ENCODE measurements at places on chromosomes 12 and 14.

DNA sequence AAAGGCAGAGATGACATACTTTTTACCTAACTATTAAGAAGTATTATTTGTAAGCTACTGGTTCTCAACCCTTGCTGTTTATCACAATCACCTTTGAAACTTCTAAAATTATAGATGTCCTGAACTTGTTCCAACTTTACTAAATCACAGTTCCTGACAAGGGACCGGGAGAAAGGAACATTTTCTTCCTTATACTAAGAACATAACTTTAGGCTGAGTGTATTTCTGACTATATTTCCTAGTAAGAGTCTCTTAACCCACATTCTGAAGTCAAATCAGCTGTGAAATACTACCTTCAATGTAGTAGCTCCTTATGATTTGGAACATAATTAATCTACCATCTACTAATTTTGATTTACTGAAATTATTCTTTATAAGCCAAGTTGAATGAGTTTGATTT is 80.2 kb downstream of the BAZ1A start:
- DNase-seq, result no peak

GRCh38 chr12:73361156-73361863 is 1089.1 kb downstream of the TRHDE start:
- no peak for DNase-seq

DNA sequence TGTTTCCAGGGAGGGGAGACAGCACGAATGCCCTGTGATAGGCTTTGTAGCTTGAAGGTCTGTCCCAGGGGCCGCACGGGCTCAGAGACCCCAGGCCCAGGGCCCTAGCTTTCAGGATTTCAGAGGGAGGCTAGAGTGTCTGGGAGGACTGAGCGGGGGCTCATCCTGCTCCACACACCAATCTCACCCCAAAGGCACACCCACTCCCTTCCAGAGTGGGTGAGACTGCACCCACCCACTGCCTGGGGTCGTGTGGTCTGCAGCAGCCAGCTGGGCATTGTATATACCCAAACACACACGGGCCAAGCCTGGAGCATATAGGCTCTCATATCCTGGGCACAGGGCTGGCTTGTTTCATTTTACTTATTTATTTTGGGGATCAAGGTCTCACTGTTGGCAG is 5.8 kb upstream of the SLC25A47 start:
- no peak for DNase-seq

DNA sequence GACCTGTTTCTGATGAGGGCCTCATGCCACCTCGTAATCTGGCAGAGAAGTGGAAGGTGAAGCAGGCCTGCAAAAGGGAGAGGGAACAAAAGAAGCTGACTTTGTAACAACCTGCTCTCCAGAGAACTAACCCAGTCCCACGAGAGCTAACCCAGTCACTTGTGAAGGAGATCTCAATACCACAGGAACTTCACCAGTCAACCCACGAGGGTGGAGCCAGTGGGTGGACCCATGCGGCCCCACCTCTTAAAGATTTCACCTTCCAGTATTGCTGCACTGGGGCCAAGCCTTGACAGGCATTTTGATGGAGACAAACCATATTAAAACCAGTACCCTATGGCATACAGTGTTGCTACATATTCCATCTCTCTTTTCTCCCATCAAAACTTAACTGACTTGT is 55.1 kb downstream of the SERPINA10 start:
- no peak for DNase-seq

DNA sequence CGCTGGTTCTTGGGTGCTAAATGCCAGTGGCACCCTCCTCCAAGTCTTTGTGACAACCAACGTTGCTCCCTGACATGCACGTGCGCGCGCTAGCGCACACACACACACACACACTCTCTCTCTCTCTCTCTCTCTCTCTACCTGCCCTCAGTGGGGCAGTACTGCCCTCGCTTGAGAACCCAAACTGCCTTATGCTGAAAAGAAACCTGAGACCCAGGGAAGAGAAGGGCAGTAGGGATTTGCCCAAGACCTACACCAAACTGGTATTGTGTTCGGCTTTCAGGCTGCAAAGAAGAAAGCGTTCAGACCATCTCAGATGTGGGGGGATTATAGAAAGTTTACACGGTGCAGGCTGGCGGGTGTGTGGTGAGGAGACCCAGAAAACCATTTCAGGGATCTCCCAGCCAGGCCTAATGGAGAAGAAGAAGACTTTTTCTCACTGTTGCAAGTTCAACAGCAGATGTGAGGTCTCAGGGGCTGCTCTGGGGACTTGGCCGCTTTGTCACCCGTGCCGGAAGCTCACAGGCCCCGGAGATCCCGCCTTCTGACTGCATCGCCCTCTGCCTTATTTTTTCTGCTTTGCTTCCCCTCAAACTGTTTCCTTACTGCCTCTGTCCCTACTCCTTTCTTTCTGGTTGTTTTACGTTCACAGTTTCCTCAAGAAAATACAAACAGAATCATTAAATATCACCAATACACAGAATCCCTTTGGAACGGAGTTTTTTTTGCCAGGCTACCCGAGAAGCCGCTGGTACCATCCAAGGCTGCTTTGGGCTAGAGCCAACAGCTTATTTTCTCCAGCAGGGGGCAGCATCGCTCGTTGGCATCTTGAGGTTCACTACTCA is 82.4 kb downstream of the PPM1A start:
- DNase-seq, result peak; percentile 44

DNA sequence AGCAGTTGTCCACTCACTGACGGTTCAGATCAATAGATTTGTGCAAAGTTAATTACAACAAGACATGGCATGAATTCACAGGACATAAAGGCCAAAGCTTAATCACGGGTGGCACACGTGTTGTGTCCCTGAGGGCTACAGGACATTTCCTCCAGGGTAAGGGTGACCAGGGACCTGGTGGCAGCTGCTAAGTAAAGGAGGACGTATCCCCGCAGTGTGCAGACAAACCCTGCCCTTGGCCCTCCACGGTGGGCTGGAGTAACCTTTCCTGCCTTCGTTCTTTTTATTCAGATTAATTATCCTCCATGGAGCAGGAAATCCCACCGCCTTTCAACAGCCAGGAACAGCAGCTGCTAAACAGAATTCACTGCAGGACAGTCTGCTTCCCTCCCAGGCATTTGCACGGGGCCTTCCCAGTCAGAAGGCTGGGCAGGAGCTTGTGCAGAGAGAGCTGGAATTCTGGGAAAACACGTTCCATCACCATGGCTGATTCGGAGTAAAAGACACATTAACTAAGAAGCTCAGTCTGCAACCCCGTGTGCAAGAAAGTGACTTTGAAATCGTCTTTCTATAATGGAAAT is 289.9 kb upstream of the SFSWAP start:
- DNase-seq, result no peak
